ENCODE measurements at places on chromosomes 1 and 21. TPM values are rescaled to one million over a fixed set of nuclear protein-coding genes. Genes with fewer than 3 reads are reported as not detected.

The FCRL3 gene
- total RNA-seq: not detected

The SYPL2 gene
- not detected for total RNA-seq

The TSSK3 gene
- 1.6 TPM for total RNA-seq

The KCNT2 gene
- total RNA-seq: not detected

The ALX3 gene
- total RNA-seq: not detected

The NHLH1 gene
- total RNA-seq: not detected

The SDC3 gene
- 23.4 TPM for total RNA-seq

The SYT11 gene
- 0.12 TPM for total RNA-seq
